ENCODE measurements at places on chromosomes 2 and 18.

GRCh38 chr2:191739194-191739593 lies 61.3 kb downstream of the NABP1 start:
- DNase-seq, result no peak
- peak overlapping the region; percentile 32 for H3K27ac ChIP-seq
- H3K27me3 ChIP-seq, result no peaks in the 10 kb centered on the region
- peaks cover 1% of the 10 kb centered on the region for H3K36me3 ChIP-seq

GRCh38 chr18:37483984-37484819 lies 81.4 kb downstream of the CELF4 start:
- peaks cover 67% of the 10 kb centered on the region for H3K27me3 ChIP-seq
- no peak for DNase-seq
- no peak overlapping the region for H3K27ac ChIP-seq
- no peak overlapping the region for H3K4me3 ChIP-seq

DNA sequence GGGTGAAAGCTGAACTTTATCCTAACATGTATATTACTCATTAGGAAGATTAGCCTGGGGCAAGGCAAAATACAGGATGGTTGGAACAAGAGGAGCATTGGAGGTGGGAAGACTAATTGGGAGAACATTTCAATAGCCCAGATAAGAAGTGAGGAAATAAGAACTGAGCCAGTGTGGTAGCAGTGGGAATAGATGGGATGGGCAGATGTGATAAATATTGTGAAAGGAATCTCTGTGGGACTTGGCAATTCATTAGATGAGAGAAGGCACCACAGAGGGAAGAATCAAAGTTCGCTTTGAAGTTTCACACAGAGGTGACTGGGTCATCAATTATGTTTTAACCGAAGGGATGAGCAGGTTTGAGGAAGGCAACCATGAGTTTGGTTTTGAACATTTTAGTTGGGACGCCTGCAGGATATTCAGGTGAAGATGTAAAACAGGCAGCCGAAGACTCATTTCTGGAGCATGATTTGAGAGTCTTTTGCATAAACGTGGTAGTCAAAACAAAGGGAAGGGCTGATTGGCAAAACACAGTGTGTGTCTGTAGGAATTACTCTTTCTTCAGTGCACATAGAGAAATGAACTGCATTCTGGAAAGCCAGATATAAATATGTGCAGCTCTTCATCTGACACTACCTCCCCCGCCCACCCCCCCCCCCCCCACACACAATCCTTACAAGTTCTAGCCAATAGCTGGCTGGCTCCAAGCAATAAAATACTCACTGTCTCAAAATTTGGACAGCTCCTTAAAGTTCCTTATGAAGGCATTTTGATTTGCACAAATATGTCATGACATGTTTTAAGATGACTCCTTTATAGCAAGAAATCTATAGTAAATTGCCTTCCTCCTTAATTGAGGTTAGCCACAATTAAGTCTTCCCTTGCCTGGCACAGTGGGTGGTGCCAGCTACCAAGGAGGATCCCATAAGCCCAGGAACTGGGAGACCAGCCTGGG lies 1.9 kb upstream of the SLC1A4 start:
- peaks cover 7% of the 10 kb centered on the region for H3K36me3 ChIP-seq
- no peaks in the 10 kb centered on the region for H3K27me3 ChIP-seq
- peak overlapping the region; percentile 87 for H3K4me3 ChIP-seq
- peak overlapping the region; percentile 17 for H3K27ac ChIP-seq
- DNase-seq, result no peak

DNA sequence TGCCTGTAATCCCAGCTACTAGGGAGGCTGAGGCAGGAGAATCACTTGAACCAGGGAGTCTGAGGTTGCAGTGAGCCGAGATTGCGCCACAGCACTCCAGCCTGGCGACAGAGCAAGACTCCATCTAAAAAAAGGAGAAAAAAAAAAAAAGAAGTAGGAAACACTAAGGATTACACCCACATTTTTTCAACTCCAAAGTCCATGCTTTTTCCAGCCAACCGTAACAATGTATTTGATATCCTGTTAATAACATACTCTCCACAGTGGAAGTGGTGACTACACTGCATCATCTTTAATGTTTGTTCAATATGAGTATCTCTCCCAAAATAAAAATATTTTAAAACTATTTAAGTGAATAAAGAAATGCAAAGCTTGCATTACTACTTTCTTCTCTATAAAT lies 481.6 kb upstream of the ACVR2A start:
- no peak overlapping the region for H3K4me3 ChIP-seq
- H3K27ac ChIP-seq, result no peak overlapping the region
- no peak for DNase-seq

- H3K36me3 ChIP-seq, result no peaks in the 10 kb centered on the region
- no peak overlapping the region for H3K27ac ChIP-seq
- no peak for DNase-seq
- no peaks in the 10 kb centered on the region for H3K27me3 ChIP-seq
- peaks cover 13% of the 10 kb centered on the region for H3K4me1 ChIP-seq
These were observed 81.4 kb upstream of the LPIN2 start for GRCh38 chr18:3094338-3094684.

DNA sequence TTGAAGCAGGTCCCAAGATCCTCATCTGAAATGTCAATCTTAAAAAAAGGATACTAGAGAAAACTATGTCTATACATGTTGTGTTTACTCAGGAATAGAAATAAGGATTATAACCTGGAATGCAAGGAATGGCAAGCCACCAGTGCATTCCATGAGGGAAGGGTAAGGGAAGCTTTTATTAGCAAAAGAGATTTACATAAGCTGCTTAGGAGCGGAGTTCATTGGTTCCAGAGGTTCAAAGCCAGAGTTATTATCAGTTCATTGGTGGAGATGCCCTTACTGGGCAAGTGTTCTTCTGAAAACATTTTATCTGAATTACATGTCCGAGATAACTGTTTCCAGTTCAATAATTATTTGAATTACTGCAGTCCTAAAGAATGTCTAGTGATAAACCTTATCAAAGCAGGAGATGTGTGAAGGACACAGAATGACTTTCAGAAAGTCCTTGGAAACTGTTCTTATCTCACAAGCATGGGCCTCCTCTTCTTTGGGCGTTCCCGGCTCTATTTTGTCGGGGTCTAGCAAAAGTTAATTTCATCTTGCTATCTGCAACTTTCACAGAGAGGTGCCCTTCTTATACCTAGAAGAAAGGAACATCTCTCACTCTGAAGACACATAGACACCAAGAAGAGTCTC lies 23.5 kb downstream of the COMMD1 start:
- no peaks in the 10 kb centered on the region for H3K27me3 ChIP-seq
- H3K4me1 ChIP-seq, result peaks cover 6% of the 10 kb centered on the region
- H3K27ac ChIP-seq, result no peak overlapping the region
- no peaks in the 10 kb centered on the region for H3K36me3 ChIP-seq

DNA sequence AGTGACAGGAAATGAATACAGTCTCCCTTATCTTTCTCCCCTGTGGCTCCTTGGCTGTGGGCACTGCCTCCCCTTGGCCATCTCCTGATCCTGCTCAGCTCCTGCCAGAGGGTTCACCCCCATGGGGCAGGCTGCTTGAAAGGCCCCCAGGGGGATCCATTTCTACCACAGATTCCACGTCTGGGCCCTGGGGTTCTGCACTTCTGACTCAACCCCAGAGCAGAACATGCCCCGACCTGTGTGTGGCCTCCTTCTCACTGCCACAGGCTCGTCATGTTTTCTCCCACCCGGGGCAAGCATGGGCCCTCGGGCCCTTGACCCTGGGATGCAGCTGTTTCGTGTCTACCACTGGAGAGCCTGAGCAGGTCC lies 122.2 kb downstream of the ACKR3 start:
- H3K27me3 ChIP-seq, result peaks cover 75% of the 10 kb centered on the region
- no peak overlapping the region for H3K4me3 ChIP-seq
- peaks cover 1% of the 10 kb centered on the region for H3K36me3 ChIP-seq
- DNase-seq, result no peak

GRCh38 chr18:49869354-49869753 lies 56.0 kb upstream of the ACAA2 start:
- H3K4me3 ChIP-seq, result no peak overlapping the region
- no peaks in the 10 kb centered on the region for H3K4me1 ChIP-seq
- H3K27ac ChIP-seq, result no peak overlapping the region
- no peak for DNase-seq
- H3K36me3 ChIP-seq, result no peaks in the 10 kb centered on the region

GRCh38 chr2:150575861-150576260 lies 88.4 kb upstream of the RND3 start:
- peaks cover 2% of the 10 kb centered on the region for H3K36me3 ChIP-seq
- no peak for DNase-seq
- no peak overlapping the region for H3K4me3 ChIP-seq
- no peaks in the 10 kb centered on the region for H3K27me3 ChIP-seq
- no peaks in the 10 kb centered on the region for H3K4me1 ChIP-seq

DNA sequence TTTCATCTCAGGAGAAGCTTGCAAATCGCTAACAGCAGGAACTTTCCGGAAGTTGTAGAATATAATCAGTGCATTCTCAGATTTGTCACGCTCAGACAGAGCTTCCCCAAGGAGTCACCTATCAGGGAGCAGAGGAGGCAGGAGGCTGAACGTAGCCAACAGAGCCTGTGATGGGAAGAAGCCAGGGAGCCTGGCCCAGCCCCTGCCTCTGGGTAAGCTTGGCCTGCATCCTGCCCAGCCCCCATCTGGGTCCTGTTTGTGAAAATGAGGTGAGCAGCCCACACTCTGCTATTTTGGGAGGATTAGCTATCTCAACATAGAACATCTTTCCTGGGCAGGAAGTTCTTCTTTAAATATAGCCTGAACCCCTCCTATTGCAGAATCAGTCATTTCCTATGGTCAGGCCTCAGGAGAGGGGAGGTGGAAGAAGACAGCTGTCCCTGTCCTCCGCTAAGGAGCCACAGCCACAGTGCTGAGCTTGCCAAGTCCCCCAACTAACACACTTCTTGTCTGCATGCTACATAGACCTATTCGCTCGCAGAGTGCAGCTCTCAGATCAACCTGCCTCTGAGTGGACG lies 19.2 kb upstream of the PKDCC start:
- no peaks in the 10 kb centered on the region for H3K36me3 ChIP-seq
- no peak for DNase-seq
- peaks cover 58% of the 10 kb centered on the region for H3K27me3 ChIP-seq
- peaks cover 7% of the 10 kb centered on the region for H3K4me1 ChIP-seq

- peaks cover 18% of the 10 kb centered on the region for H3K36me3 ChIP-seq
- peaks cover 64% of the 10 kb centered on the region for H3K4me1 ChIP-seq
- H3K4me3 ChIP-seq, result peak overlapping the region; percentile 87
- peak overlapping the region; percentile 93 for H3K27ac ChIP-seq
These were observed 16.4 kb upstream of the CD8A start for GRCh38 chr2:86807133-86807467.

- H3K36me3 ChIP-seq, result peaks cover 4% of the 10 kb centered on the region
- H3K27me3 ChIP-seq, result no peaks in the 10 kb centered on the region
- no peak for DNase-seq
- H3K4me3 ChIP-seq, result no peak overlapping the region
- H3K27ac ChIP-seq, result no peak overlapping the region
These were observed 33.6 kb upstream of the MGAT4A start for GRCh38 chr2:98764499-98764898.

- no peak for DNase-seq
- no peak overlapping the region for H3K27ac ChIP-seq
- H3K4me1 ChIP-seq, result no peaks in the 10 kb centered on the region
- H3K27me3 ChIP-seq, result no peaks in the 10 kb centered on the region
- no peak overlapping the region for H3K4me3 ChIP-seq
These were observed 268.3 kb upstream of the NETO1 start for GRCh38 chr18:73136134-73136533.

DNA sequence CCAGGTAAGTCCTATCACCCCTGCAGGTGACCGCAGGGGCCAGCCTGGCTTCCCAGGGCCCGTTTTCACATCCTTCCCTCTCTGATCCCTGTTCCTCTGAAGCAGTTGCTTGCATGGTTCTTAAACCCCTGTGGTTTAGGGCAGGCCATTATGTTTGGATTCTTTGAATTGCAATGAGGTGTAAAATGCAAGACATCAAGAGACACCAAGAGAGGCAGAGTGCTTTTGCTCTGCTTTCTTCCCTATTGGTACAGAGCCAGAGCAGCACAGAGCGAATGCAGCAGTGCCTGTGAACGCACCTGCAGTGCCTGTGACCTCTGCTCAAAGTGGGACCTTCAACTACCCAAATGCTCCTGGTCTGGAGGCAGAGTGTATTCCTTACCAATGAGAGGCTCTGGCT lies 7.6 kb downstream of the RFX8 start:
- H3K27me3 ChIP-seq, result peaks cover 1% of the 10 kb centered on the region
- no peak overlapping the region for H3K4me3 ChIP-seq
- DNase-seq, result no peak
- no peaks in the 10 kb centered on the region for H3K4me1 ChIP-seq
- no peaks in the 10 kb centered on the region for H3K36me3 ChIP-seq
- H3K27ac ChIP-seq, result no peak overlapping the region

- H3K4me1 ChIP-seq, result no peaks in the 10 kb centered on the region
- DNase-seq, result no peak
- H3K27me3 ChIP-seq, result peaks cover 72% of the 10 kb centered on the region
- H3K4me3 ChIP-seq, result no peak overlapping the region
- H3K36me3 ChIP-seq, result no peaks in the 10 kb centered on the region
- H3K27ac ChIP-seq, result no peak overlapping the region
These were observed 32.6 kb downstream of the CNGA3 start for GRCh38 chr2:98378901-98379300.

DNA sequence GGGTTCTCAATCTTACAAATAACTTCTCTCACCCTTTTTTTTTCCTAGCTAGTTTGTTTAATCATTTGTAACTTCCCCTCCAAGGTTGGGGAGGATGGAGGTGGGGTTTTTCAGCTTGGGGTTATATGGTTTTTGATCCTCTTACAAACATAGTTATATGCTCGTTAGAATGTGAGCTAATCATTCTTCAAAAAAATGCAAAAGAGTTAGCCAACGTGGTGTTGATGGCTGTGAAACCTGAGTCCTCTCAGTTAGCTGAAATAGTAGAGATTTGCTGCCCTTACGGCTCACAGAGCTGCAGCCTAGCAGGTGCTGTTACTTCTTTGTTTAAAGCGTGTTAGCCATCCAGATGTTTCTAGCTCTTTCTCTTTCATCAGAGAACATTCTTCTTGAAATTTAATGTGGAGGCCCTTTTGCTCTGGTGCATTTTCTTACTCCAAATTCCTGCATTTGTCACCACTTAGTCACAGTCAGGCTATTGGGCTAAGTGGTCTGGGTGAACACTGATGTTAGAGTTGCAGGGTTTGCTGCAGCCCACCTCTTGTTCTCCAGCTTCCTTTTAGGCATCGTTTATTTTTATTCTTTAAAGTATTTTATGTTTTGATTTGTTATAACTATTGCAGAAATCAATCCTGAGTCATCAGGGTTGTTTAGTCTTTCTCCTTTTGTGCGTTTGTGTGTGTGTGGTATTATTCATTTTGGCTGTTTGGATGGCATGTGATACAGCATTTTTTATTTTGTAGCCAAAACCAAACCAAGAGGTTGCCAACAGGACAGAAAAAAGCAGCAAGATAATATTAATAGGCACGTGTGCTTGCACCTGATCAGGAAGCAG lies 41.1 kb downstream of the LIMS1 start:
- no peak for DNase-seq
- no peaks in the 10 kb centered on the region for H3K27me3 ChIP-seq
- H3K4me1 ChIP-seq, result peaks cover 16% of the 10 kb centered on the region
- H3K27ac ChIP-seq, result no peak overlapping the region
- peaks cover 2% of the 10 kb centered on the region for H3K36me3 ChIP-seq

GRCh38 chr18:9147440-9148202 lies 11.0 kb downstream of the ANKRD12 start:
- H3K4me1 ChIP-seq, result peaks cover 64% of the 10 kb centered on the region
- peaks cover 4% of the 10 kb centered on the region for H3K36me3 ChIP-seq
- H3K4me3 ChIP-seq, result no peak overlapping the region
- H3K27ac ChIP-seq, result no peak overlapping the region

- peaks cover 5% of the 10 kb centered on the region for H3K4me1 ChIP-seq
- H3K27me3 ChIP-seq, result no peaks in the 10 kb centered on the region
These were observed 21.5 kb upstream of the ANXA4 start for GRCh38 chr2:69720404-69720803.

All from central memory CD8-positive, alpha-beta T cell (primary cell).